GM19239 (cell line): ENCODE measurements at places on chromosomes 4 and X.

- no peak for DNase-seq
Measured at GRCh38 chrX:1483843-1484637, 31.3 kb upstream of the ASMTL start.

DNA sequence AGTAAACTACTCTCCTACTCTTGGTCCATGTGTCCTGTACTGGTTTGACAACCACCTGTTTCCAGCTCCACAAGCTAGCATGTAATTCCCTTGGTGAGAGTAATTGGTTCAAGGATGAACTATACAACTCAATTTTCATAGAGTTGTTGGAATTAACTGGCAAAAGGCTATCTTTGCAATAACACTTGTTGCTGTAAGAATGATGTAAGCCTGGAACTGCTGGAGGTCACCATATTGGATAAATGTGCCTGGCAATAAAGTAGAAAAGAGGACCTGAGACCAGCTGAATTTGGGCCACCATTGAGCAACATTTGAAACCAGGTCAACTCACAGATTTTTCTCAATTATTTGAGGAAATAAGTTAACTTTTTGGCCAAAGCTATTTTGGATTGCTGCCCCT lies 175.5 kb downstream of the CAMK2D start:
- no peak for DNase-seq

DNA sequence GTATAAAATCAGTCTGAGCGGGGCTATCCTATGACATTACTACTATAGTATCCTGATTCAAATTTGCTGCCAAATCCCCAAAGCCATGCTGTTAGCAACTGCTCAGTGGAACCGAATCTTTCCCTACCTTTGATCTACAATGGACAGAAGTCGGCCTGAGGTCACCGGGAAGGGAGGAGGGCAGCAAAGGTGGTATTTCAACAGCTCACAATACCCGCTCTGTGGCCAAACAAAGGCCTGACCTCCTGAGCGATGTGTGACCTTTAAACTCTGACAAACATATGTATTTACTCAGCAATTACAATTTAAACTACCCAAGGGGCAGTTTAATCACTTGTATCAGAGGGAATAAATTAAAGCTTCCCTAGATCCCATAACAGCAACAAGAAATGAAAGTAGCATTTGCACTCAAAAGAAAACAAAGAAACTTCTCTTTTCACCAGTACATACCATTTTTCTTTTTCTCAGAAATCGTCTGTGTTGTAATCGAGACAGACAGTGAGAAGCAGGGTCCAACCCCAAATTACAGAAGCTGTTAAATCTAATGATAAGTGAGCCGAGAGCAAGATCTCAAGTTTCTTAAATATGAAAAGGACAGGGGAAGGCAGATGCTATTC lies 11.6 kb upstream of the TMEM128 start:
- DNase-seq, result no peak

GRCh38 chr4:188282471-188283232 lies 143.4 kb downstream of the TRIML1 start:
- no peak for DNase-seq

- DNase-seq, result no peak
Measured at GRCh38 chr4:152535360-152535902, 461 bp downstream of the FBXW7 start.

DNA sequence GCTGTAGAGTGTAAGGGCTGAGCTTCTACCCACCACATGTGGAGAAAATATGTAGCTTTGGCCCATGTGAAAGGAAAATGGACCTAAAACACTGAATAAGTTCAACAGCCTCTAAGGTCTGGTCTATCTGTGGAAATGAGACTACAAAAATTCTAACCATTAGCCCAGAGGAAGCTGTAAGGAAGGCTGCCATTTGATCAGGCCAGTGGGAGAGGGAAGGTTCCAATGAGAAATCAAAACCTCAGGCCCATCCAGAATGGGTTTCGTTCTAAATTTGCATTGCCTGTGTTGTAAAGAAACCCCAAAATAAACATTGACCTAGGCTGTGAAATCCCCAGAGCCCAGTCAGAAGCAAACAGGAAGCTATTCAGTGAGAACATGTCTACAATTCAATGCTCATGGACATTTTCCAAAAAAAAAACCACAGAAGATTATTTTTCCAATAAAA lies 320.4 kb upstream of the SLC7A11 start:
- no peak for DNase-seq

- no peak for DNase-seq
Measured at GRCh38 chr4:67714248-67714583, 13.3 kb upstream of the UBA6 start.

DNA sequence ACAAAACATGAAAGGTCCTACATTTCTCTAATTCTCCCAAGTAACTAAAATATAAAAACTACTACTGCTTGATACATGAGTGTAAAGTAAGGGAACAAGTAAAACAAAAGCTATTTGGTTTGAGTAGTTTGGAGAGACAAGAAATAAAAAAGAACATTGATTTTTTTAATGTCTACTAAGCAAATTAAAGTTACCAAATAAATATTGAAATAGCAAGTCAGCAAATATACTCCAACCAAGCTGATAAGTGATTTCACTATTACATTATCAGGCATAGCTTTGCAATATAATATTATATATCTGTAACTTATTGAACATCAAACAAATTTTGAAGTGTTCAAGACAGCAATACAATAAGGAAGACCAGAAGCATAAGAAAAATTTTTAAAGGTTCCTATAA lies 60.3 kb downstream of the LCORL start:
- DNase-seq, result no peak

- DNase-seq, result no peak
Measured at GRCh38 chr4:181948839-181949382, 294.3 kb upstream of the TENM3 start.

DNA sequence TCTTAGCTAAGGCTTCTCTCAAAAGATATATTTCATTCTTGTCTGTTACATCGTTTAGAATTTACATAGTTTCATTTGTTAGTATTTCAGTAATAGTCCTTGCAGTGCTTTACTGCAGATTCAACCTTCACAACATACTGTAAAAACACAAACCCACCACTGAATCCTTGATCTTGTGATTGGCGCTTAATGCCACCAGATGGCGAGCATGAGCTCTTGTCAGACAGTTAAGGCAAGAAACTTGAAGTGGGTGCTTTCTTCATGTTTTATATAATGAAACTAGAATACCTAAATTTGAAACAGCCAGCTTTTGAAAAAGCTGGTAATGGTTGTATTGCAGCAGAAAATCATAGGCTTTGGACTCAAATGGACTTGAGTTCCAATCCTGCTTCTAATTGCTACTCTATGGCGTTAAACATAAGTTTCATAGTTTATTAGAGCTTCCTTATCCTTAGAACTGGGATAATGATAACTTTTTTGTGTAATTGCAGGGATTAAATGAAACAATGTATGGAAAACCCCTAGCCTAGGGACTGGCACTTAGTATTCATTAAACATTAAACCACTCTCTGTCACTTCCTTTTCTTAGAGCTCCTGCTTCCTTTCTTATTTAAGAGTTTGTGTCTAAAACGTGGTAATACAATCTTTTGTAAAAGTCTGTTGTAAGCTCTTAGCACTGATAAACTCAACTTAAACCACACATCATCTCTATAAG lies 95.1 kb downstream of the USP9X start:
- DNase-seq, result no peak

DNA sequence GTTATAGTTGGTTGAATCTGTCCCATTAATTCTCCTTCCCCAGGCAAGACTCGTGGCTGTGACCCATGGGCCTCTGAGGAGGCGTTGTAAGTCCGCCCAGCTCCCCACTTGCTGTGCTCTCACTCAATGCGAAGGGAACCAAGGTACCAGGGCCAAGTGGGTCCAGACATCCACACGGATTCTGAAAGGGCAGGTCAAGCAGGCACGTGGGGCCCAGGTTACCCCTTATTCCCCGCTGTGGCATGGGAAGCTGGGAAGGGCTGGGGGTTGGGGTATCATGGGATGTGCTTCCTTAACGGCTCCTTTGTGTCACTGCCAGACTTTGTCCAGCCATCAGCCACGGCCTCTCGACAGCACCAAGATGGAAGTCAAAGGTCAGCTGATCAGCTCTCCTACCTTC lies 3.1 kb downstream of the CCDC120 start:
- no peak for DNase-seq

- no peak for DNase-seq
Measured at GRCh38 chr4:114924311-114924710, 189.1 kb downstream of the NDST4 start.

GRCh38 chrX:130179170-130179569 lies 7.4 kb downstream of the RAB33A start:
- DNase-seq, result no peak

- DNase-seq, result no peak
Measured at GRCh38 chr4:104896660-104897645, 249.7 kb upstream of the TET2 start.

DNA sequence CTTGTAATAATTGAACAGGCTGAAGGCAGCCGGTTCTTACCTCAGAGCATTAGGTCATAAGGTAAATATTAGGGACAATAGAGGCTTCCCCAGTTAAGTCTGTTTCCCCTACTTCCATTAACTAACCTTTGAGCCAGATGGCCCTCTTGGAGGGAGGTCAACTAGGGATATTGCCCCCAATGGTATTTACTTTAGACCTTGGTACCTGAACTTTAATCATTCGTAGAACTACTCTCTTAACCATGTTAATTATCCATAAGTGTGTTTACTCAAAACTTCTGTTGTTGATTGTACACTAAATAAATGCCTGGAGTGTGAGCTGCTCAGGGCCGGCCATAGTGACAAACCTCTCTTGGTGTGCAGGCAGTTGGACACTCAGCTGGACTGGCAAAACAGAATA lies 1843.5 kb upstream of the AGA start:
- DNase-seq, result no peak

- no peak for DNase-seq
Measured at GRCh38 chr4:7389101-7389701, 45.5 kb downstream of the PSAPL1 start.

- no peak for DNase-seq
Measured at GRCh38 chrX:39903343-39903742, 194.4 kb downstream of the BCOR start.

DNA sequence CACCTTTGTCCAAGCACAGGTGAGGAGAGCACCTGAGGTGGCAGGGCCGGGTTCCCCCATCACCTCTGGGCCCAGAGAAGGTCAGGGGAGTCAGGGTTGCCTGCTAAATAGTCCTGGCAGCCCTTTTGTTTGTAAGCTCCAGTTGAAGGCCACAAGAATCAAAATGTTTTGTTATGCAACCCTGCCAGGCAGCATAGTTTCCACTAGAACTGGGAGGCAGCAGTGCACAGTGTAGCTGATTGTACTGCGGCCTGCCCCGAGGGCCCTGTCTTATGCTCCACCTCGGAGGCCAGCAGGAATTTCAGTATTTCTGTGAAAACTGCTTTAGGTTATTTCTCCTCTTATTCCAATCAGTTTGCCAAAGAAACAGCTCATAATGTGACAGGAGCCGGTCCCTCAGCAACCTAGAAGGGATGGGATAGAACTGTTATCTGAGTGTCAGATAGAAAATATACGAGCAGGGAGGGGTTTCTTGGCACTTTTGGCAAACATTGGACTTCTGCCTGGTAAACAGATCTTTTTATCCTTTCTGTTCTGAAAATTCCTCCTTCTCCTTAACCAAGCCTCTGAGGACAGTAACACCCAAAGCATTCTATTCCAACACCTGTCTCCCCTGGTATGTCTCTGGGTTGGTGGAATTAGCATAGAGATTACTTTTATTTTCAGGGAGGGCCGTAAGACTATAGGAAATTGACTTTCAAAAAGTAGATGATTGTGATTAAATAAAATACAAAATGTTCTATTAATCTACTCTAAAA lies 93.6 kb downstream of the LNX1 start:
- no peak for DNase-seq

- DNase-seq, result no peak
Measured at GRCh38 chrX:136765821-136766356, 14.8 kb downstream of the ARHGEF6 start.
